ENCODE measurements at places on chromosomes 16 and 17. TPM values are rescaled to one million over a fixed set of nuclear protein-coding genes. Genes with fewer than 3 reads are reported as not detected.
A peak's percentile ranks its signal among the peaks of the same experiment; 100 is the strongest.

- no peak for DNase-seq
Measured at GRCh38 chr16:66399930-66400329, 27.2 kb upstream of the BEAN1 start.

- DNase-seq: no peak
Measured at GRCh38 chr17:56424005-56424404, 169.5 kb upstream of the NOG start.

- no peak for DNase-seq
Measured at GRCh38 chr17:29612404-29613280, 10.1 kb downstream of the CORO6 start.

DNA sequence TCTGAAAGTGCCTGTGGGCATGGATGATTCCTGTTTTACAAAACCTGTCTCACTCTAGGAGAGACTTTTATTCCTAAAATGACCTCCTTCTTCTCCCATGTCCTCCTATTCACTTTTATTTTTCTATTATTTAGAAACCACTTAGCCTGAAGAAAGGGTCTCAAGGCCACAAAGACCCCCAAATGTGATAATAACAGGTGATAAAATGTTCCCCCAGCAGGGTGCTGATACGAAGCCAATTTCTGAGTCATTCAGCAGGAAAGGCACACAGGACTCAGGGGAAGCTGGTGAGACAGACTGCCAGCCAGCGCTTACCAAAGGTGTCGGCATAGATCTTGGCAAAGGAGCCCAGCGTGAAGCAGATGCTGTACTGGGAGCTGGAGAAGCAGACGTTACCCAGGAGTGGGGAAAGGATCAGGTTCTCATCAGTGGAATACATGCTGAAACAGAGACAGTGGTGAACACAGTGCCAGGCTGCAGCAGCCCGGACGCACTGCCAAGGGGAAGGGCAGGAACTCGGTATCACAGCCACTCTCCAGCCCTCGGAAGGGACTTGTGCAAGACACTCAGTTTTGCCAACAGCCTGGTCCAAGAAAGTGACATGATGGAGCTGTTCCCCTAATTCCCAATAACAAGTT, 24.6 kb downstream of the HIGD1B start:
- DNase-seq: peak; percentile 12

DNA sequence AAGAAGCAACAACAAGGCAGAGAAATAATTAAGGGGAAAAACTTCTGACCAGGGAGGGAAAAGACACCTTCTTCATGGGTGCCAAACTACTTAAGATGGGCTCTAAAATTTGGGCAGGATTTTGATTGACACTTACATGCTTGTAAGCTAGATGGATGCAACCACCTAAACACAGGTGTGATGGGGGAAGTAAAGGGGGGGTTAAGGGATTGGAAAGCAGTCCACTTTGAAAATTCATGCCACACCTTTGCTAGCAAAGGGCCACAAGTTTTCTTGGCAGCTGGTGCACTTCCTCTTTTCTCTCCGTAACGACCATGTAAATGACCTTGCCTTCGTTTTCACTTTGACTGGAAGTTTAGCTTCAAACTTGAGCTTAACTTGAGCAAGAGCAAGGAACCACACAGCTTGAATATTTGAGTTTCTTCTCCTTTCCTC, 14.3 kb upstream of the PRKAR1A start:
- no peak for DNase-seq

DNA sequence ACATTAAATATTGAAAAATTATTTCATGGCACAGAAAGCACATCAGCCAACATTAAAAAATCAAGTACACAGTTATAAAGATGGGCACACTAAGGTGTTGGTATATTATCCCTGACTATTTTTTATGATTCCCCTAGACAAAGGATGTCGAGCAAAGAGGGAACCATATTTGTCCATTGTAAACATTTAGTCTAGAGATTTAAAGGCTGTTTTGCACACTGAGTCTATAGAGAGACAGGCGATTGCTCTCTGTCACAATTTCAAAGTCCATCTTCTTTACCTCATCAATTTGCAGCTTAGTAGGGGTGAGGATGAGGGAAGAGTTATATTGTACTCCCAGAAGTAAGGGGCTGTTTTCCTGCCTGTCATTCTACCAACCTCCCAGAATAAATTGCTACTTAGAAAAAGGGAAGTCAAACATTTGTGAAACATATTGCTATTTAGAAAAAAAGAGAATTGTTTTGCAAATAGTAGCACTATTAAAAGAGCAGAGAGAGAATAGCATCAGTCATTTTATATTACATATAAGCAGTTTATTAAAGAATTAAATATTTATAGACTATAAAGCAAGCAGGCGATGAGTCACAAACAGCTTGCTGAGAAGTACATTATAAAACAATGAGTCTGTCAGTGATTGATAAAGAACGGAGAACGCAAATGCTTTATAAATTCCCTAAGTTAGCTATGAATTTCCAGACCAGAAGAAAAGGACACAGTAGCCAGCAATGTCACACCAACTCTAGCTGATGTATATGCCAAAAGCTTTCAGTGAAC, 270.6 kb upstream of the PMFBP1 start:
- no peak for DNase-seq

DNA sequence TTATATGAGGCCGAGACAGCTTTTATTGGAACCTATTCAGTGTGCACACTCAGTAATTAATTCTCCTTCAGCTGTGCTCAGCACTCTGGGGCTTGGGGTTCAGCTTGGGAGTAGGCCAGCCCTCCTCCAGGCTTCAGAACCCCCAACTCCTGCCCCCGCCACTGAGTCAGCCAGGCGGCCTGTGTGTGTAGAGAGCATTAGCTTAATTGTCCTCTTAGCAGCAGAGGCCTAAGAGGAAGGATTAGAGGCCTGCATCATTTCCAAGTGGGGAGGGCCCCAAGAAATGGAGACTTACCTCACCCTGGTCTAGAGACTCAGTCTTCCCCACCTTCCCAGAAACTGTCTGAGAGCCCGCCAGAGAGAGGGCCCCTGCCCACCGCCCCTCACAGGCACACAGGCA, 772 bp downstream of the PRSS53 start:
- no peak for DNase-seq

DNA sequence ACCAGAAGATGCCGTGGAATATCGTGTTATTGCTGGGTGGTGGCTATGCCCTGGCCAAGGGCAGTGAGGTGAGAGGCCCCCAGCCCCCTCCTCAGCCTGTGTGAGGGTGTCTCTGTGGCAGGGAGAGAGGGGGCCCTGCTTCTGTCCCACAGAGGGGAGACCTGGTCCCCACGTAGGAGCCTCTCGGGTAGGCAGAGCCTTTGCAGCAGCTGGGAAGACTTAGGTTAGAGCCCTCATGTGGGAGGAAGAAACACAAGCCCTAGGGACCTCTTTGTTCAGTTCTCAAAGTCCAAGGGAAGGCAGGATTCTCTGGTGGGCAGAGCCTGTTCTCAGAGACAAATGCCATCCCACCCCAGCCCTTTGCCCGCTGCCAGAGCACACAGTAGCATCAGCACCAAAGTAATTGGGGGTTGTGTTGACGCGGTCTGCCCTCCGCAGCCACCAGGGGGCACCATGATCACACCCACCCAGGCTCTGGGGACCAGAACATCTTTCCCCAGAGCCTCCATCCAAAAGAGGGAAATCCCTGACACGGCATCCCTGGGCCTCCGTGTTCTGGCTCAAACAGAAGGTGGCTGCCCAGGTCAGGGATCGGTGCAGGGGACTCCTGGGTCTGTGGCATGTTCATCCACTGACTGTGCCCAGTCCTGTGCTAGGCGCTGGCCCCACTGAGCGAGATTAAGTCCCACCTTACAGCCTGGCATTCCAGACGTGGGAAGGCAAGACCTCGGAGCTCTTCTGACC, 11.5 kb upstream of the FOXN1 start:
- peak; percentile 67 for DNase-seq

DNA sequence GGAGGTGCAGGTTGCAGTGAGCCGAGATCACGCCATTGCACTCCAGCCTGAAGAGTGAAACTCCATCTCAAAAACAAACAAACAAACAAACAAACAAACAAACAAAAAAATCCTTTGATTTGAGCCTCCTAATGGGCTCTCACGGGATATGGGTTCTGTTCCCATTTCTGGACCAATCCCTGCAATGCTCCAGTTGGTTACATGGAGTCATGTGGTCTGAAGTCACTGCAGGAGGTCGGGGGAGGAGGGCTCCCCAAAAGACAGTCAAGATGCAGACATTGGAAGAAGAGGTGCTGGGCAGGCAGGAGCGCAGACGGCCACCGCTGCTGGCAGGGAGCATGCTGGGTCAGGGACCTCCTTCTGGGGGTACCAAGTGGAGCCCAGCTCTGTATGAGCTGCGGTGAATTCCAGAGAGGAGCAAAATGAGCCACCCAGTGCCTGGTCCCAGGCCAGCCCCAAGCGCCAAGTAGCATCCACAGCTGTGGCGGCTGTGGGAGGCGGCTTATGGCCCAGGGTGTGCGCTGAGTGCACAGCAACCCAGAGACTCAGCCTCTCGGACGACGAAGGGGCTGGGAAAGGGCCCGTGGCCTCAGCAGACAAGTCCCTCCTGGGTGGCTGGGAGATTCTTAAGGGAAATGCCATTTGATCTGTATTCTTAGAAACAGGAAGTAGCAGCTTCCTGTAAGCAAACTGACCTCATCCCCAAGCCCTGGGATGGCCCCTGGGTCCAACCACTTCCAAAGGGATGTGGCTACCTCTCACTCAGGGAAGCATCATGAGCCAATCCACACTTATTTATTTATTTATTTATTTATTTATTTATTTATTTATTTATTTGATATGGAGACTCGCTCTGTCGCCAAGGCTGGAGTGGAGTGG, 19.6 kb upstream of the ATP2A3 start:
- DNase-seq: peak; percentile 56

DNA sequence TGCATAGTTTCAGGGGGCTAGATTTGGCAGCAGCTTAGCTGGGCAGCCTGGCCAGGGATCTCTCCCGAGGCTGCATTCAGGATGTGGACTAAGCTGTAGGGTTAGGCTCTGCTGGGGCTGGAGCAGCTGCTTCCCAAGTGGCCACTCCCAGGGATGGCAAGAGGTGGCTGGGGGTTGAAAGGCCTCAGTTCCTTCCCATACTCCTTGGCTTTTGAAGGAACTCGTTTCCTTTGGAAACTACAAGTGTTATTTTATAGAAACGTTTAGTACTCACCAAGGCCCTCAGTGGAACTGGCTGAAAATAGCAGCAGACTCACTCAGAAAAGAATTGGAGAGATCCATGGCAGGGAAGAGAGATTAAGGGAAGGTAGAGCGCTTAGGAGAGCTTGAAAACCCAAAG, 76.4 kb downstream of the WWP2 start:
- no peak for DNase-seq

GRCh38 chr16:50559804-50560514, 11.8 kb downstream of the NKD1 start:
- no peak for DNase-seq

GRCh38 chr16:1908983-1909382, 9.2 kb downstream of the HS3ST6 start:
- no peak for DNase-seq

- DNase-seq: no peak
Measured at GRCh38 chr17:48541036-48541576, 3.8 kb downstream of the HOXB2 start.

GRCh38 chr17:73759324-73759723, 115.1 kb upstream of the SDK2 start:
- DNase-seq: no peak

- DNase-seq: no peak
Measured at GRCh38 chr16:78742501-78743283, 643.2 kb downstream of the WWOX start.

GRCh38 chr16:89173174-89173921, 1.8 kb downstream of the CDH15 start:
- no peak for DNase-seq

DNA sequence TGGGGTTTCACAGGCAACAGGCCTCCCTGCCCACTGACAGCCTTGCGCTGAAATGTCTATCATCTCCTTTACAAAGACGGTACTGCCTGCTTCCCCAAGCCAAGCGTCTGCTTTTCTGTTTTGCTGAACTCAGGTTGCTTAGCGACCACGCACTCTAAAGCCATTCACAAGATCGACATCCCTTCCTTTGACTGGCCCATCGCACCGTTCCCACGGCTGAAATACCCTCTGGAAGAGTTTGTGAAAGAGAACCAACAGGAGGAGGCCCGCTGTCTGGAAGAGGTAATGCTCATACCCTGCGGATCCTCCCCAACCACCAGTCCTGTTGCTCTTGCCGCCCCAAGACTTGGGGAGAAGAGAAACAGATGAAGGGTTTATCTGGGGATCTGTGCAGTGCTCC, 28.7 kb downstream of the TMEM186 start:
- no peak for DNase-seq

DNA sequence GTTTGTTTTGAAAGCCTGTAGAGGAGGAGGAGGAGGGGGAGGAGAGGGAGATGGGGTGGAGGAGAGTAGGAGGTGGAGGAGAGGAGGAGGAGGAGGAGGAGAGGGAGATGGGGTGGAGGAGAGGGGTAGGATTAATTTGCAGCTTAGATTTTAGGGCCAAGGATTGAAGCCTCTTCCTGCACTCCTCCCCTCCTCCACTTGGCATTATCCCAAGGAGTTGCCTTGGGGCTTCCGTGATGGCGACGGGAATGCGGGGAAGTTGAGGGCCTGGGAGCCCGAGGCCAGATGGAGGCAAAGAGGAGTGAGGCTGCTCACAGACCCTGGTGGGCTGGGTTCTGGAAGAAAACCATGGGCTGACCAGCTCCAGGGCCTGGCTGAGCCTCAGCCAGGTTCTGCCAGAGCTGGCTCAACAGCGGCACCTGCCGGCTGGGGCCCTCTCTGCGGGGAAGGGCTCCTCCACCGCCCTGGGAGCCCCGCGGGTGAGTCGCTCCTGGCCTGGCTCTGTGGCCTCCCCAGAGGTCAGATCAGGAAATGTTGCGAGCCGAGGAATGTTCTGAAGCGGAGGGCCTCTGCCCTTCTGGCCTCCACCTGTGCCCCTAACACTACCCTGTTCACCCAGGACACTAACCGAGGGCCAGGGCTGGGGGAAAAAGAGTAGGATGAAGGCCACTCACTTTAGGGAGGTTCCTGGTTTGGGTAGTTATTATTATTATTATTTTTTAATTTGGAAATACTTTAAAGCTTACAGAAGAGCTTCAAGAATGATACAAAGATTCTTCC, 23.9 kb upstream of the FMNL1 start:
- peak; percentile 94 for DNase-seq

GRCh38 chr17:64413513-64413912, 22.9 kb upstream of the PECAM1 start:
- DNase-seq: no peak

GRCh38 chr16:67723151-67723910, 4.2 kb upstream of the GFOD2 start:
- DNase-seq: no peak

TP53TG3D gene
- not detected for total RNA-seq

MYOCD gene
- total RNA-seq: not detected

ZNF689 gene
- 6.5 TPM for total RNA-seq

EFCAB5 gene
- total RNA-seq: not detected

PRR35 gene
- not detected for total RNA-seq

KRTAP1-1 gene
- not detected for total RNA-seq

RABEP2 gene
- 86.2 TPM for total RNA-seq

COASY gene
- 7.7 TPM for total RNA-seq

NQO1 gene
- 197 TPM for total RNA-seq

MFAP4 gene
- 4.3 TPM for total RNA-seq

CDRT15 gene
- total RNA-seq: not detected

MATCAP1 gene
- total RNA-seq: 8.5 TPM

Data from MG63 (cell line).